ENCODE measurements at places on chromosomes 3 and 15.

- peak; percentile 72 for DNase-seq
Observed at GRCh38 chr15:90191794-90192509, 9.2 kb upstream of the SEMA4B start.

DNA sequence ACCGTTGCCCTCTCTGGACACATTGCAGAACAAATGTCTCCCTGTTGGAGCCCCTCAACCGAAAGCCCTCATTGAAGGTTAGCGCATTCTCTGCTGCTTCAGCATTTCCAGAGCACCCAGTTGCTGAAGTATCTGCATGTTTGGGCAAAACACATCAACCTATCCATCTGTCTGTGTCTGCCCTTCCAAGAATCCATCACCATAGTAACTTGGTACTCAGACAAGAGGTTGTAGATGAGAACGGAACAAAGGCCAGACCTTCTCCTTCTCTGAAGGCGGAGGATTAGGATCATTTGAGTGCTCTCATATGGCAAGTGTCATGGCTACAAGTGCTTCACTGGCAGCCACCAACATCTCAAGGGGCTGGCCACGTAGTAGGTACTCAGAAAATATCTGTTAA, 23.1 kb upstream of the RHO start:
- DNase-seq: no peak

DNA sequence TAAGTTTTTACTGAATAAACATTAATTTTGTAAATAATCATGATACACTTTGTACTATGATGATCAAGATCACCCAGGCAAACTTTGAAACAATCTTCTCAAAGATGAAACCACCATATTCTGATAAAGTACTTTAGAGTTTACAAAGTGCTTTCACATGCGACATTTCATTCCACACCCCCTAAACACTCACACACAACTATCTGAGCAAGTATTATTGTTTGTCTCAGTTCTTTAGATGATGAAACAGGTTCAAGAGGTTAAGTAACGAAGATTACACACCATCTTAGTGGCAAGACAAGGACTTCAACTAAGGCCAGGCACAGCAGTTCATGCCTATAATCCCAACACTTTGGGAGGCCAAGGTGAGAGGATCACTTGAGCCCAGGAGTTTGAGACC, 37.6 kb downstream of the ZNF148 start:
- no peak for DNase-seq

DNA sequence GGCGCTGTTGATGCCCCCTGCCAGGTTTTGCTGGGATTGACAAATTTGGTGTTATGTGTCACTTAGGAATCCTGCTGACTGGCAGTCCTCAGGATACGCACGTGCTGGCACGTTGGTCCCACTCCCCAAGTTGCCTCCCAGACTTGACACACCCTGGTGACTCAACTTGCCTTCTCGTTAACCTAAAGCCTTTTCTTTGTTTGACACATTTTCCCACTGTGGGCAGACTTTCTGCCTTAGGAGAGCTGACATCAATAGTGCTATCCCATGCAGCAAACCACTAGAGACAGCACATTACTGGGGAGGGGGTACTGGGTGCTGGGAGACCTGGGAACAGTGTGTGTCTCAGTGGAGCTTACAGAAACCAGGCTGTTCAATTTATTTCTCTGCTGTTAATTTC, 104.3 kb downstream of the OXNAD1 start:
- no peak for DNase-seq

GRCh38 chr3:186921578-186921977, 8.7 kb upstream of the ST6GAL1 start:
- DNase-seq: no peak

- DNase-seq: no peak
Observed at GRCh38 chr3:24686808-24687207, 192.2 kb upstream of the THRB start.

DNA sequence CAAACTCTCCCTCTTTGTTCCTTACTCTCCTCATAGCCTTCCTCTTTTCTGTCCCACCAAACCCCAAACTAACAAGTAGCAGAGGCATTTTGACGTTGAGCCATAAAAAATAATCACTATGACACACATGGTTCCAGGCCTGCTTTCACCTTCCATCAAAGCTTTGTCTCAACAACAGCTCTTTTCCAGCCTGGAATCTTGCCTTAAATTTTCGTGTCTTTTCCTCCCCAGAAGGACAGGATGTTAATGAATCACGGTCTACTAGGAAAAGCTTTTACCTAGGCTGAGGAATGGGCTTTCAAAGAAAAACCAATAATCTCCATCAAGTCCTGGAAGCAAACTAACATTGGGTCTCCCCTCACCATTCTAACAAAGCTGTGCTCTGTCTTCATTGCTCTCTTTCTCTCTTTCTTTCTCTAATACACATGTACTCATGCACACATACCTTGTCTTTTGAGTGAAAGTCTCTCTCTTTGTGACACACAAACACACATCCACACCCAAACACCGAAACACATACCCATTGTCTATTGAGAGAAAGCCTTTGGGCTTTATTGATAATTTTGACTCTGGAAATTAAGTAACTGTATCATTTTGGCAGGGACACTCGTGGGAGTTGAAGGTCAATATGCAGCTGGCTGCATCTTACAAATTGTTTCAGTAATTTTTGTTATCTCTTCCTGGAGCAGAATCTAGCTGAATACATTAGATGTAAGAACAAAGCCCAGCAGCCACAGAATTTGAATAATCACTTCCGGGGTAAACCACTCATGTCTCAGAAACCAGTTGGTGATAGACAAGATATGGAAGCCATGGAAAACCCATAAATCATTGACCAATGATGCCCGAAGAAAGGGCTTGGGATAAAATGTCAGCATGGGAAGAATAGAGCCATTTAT, 107.4 kb upstream of the SLC4A7 start:
- DNase-seq: no peak

GRCh38 chr3:42706721-42707619, 4.4 kb upstream of the HHATL start:
- no peak for DNase-seq

DNA sequence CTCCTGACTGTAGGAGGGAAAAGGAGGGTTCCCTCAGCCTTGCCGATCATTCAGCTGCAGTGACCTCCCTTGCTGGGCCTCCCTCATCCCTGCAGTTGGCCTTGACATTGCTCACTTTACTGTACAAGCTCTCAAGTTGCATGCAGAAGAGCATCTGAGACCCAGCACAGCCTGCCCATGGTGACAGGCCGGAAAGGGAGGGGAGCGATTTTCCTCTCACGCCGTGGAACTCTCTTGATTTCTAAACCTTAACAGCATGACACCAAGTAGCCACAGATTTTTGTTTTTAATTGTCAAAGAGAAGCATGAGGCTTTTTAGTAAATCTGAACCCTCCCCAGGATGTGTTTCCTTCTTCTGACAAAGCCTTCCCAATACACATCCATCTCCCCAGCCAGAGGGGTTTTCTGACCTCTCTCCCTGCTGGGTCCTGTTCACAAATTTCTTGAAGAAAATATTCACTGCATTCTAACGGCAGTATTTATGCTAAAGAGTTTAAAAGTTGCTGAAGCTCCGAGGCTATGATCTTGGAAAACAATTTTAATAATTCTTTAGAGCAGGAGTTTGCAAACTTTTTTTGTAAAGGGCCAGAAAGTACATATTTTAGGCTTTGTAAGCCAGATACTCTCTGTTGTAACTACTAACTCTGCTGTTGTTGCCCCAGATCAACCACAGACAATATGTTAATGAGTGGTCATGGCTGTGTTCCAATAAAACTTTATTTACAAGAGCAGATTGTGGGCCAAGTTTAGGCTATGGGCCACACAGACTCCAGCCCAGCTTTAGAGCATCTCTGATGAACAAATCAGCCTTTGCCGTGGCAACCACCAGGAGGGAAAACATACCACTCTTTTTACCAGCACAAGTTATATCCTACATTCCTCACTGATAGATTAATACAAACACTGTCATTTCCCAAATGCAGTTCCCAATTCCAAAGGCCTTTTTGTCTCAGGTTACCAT, 34.8 kb downstream of the LMCD1 start:
- no peak for DNase-seq

DNA sequence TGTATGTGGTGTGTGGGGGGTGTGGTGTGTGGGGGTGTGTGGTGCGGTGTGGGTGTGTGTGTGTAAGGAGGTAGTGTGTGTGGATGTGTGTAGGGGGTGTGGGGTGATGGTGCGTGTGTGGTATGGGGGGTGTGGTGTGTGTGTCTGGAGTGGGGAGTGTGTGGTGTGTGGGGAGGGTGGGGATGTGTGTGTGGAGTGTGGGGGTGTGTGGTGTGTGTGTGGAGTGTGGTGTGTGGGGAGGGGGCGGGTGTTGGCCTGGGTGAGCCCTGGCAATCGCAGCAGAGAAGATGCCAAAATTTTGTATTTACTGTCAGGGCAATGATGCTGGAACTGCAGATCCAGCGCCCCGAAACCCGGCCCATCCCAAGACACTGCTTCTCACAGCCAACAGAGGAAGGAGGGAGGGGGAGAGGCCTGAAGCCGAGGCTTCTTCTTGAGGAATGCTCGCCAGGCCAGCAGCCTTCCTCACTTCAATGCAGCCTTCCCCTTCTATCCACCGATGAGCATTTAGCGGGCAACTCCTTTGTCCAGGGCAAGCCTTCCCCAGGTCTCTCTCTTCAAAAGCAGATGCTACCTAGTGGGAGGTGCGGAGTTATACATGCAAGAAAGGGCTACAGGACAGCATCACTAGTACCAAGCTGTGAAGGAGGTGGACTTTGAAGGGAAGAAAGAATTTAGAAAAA, 11.9 kb upstream of the SRP14 start:
- no peak for DNase-seq

- no peak for DNase-seq
Observed at GRCh38 chr3:134084242-134084950, 54.7 kb upstream of the SLCO2A1 start.

GRCh38 chr3:96266395-96267190, 547.8 kb upstream of the EPHA6 start:
- DNase-seq: no peak

DNA sequence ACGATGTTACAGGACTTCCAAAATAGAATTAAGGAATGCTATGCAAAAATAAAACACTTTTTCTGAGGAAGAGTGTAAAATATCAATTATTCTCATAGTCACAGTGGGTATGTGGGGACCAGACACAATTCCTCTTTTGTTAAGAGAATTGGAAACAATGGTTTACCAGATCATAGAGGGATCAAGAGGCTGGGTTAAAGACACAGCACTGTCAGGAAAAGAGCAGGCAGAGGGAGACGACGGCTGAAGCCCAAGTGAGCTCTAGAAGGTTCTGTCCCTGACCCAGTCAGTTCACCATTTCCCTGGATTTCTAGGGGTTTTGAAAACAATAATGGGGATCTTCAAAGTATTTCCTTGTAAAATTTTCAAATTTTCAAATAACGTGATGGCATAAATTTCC, 54.0 kb upstream of the POLR2M start:
- DNase-seq: no peak
